Activated naive CD4-positive, alpha-beta T cell (primary cell): ENCODE measurements at places on chromosomes 5 and 9.

DNA sequence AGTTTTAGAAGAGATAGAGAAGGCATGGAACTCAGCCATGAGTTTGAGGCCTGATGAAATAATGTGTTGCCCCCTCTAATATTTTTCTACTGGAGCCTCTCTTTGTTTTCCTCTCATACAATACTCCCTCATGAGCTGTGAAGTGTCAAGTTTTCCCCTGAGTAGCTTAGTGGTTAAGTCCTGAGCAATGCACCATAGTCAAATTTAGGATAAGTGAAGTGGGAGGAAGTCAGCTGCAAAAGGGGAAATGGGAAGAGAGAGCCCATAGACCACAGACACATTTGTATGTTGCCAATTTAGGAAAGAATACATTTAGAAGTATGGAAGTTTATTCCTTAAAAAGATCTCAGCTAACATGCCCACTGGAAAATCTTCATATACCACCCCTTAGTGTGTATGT, 171.5 kb upstream of the NREP start:
- no peak for DNase-seq

DNA sequence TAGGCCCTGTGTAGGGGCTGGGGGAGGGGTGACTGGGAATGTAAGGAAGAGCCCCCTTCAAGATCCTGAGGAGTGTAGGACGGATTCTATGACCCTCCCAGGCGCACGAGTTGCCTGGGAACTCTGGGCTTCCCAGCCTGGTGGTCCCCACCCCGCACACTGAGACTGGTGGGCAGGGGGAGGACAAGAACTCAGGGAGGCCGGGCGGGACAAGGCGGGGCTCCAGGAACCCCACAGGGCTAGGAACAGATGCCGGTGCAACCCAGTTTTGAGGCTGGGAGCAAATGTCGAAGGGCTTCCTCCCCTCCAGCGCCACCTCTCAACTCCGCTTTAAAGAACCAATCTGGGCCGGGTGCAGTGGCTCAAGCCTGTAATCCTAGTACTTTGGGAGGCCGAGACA, 1.3 kb upstream of the VDAC1 start:
- DNase-seq: no peak

GRCh38 chr5:101942321-101942882, 353.7 kb downstream of the SLCO4C1 start:
- no peak for DNase-seq

DNA sequence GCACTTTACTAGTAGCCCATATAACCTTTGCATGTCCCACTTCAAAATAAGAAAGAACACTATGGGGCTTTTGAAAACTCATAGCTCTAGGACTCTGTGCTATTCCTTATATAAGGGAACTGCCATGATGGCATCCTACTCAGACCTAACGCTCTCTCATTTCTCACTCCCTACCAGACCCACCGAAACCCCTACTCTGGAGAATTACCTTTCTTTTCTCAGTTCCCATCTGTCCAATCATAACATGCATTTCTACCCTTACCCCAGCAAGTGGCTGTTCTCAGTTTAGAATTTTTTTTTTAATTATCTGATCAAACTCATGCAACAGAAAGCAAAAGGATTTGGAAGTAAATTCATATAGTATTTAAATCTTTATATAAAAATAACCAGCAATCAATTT, 27.3 kb downstream of the CARNMT1 start:
- no peak for DNase-seq

DNA sequence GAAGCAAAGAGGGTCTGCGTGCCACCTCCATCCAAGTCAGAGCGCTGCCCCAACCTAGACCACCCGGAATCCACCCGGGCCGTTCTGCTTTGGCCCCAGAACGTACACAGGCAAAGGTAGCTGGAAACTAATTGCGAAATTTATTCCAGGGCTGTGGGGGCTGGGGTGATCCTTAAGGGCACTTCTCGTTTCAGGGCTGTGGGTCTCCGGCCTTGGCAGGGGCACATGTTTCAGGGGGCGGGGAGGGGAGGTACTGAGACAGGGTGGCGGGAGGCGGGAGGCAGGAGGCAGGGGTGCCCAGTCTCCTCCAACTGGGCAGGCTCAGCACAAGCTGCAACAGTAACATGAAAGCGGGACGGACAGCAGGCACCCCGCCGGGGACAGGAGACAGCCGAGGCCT, 26.1 kb downstream of the NR5A1 start:
- no peak for DNase-seq

DNA sequence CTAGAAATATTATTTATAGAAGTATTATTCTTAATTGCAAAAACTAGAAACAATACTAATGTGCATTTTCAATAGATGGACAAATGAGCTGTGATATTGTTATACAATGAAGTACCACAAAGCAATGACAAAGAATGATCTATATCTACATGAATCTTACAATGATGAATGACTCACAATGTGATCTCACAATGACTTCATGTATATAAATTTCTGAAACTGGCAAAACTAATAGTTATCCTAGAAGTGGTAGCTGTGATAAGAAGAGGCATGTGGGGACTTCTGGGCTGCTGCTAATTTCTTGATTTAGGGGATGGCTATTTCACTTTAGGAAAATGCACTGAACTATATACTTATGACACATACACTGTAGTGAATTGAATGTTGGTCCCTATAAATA, 396.0 kb upstream of the ZNF608 start:
- DNase-seq: no peak

DNA sequence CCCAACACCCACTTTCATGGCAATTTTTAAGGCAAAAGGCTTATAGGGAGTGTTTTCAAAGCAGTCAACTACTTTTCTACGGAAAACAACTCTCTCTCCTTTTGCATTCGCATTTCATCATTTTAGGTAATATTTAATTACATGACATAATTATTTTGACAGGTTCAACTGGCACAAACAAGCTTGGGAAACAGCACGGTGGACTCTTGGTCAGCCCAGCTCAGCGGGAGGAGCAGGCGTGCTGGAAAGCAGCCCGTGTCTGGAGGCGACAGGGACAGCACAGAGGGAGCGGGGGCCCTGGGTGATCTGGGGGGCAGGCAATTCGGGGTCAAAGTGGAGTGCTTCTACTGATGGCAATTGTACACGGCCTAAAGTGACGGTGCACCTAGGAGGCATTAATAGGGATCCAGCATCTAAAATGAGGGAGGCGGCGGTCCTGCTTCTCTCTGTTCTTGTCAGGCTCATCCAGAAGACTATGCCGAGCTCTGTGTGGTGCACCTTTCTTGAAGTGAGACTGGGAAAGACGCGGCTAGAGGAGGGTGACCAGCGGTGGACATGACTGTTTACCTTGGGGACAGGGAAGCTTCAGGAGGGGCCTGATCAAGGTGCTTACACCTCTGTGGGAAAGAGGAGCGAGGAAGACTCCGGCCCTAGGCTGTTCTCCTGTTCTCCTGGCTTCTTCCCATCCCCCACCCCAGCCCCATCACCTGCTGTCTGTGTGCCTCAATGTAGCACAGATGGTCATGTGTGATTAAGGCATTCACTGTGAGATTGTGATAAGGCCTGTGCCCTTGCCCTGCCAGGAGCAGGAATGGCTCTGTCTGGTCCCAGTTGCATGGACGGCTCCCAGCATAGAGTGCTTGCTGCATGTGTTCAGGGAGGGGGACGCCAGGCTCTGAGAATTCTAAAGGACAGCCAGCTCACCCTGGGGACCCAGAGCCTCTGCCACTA, 3.4 kb downstream of the MYMK start:
- DNase-seq: no peak

DNA sequence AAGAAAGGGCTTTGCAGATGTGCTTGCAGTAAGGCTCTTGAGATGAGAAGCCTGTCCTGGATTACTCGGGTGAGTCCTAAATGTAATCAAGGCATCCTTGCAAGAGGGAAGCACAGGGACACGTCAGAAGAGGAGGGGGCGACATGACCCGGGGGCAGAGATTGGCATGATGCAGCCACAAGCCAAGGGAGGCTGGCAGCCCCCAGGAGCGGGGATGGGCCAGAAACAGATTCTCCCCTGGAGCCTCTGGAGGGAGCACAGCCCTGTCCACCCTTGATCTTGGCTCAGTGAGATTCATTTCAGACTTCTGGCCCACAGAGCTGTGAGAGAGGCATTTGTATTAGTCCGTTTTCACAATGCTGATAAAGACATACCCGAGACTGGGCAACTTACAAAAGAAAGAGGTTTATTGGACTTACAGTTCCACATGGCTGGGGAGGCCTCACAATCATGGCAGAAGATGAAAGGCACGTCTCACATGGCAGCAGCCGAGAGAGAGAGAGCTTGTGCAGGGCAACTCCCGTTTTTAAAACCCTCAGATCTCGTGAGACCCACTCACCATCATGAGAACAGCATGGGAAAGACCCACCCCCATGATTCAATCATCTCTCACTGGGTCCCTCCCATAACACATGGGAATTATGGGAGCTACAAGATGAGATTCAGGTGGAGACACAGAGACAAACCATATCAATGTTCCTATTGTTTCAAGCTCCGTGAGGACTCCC, 76.1 kb downstream of the ADAMTS2 start:
- no peak for DNase-seq

DNA sequence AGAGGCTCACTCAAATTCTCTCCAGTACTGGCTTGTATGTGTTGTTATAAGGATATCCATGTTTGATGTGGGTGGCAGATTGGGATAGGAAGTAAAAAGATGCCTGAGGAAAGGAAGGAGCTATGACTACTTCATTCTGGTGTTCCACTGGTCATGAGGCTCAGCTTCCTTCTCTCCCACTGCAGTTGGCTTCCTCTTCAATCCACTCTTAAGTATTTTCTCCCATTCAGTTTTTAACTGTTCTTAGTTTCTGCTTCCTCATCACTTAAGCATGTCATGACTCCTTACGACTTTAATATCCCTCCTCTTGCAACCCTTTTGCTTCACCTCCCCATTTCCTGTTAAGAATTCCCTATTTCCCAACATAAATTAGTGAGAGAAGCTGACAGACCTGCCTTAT, 81.1 kb downstream of the PJA2 start:
- no peak for DNase-seq

GRCh38 chr5:92980491-92980890, 600.5 kb downstream of the NR2F1-AS1 start:
- DNase-seq: no peak

DNA sequence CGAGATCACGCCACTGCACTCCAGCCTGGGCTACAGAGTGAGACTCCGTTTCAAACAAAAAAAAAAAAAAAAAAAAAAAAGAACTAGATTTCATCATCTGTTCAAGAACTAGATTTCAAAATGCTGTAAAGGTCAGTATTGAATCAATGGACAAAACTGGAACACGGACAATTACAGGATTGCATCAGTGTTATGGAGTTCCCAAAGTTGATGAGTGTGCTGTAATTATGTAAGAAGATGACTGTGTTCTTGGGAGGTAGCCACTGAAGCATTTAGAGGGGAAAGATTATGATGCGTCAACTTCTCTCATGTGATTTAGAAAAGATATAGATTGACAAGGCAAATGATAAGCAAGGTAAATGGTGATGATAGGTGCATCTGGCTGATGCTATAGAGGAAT, 6.5 kb downstream of the FAM240B start:
- DNase-seq: no peak

- no peak for DNase-seq
Observed at GRCh38 chr5:75265731-75266130, 29.1 kb upstream of the ANKRD31 start.

GRCh38 chr9:450057-450456, 235.4 kb downstream of the DOCK8 start:
- DNase-seq: no peak

- DNase-seq: no peak
Observed at GRCh38 chr5:166671811-166672210, 1619.6 kb upstream of the WWC1 start.

GRCh38 chr5:35083150-35083549, 35.4 kb upstream of the AGXT2 start:
- DNase-seq: no peak

DNA sequence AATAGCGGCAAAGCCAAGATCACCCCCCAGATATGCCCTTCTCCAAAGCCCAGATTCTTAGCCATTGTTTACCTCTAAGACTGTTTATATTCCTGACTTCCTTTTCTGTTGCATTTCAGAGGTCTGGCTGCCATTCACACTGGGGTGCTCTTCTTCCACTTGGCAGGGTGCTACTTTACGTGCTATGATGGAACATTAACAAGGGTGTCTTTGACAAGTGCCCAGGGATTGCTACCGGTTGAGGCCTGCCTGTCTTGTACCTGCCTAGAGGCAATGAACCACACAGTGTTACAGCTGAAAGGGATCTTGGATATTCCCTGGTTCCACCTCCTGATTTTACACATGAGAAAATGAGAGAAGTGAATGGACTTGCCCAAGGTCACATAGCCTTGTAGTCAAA, 352.1 kb upstream of the KIF2A start:
- DNase-seq: no peak

DNA sequence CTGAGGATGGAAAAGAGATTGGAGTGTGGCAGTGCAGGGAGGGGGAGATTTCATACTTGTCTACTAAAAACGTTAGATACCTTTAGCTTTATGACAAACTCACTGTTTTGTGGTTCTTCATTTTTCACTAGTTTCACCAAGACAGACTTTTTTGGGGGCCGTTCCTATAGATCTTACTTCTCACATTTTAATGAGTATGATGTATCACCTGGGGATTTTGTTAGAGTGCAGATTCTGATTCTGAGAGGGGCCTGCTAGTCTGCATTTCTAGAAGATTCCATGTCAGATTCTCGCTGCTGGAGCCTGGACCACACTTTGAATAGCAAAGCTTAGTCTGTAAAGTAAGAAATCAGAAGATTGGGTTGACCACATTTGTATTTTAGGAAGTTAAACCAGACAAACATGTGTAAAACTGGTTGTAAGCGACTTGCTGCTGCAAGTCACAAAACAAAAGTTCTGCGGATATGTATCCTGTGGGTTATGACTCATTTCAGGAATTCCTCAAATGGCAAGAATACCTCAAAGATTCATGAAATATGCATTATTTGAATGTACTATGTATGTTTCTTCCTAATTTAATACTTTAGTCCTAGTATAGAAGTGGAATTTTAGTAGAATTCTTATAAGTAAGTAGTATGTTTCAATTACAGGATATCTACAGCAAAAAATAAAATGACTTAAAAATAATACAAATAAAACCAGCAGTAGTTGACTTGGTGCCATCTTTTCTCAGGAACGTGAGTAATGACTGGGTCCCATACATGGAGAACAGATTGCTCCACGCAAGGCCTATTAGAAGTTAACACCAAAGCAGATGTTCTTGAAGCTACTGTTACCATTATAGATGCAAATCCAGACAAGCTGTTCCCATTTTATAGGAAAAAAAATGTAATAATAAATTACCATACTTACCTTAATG, 27.8 kb downstream of the NFIL3 start:
- no peak for DNase-seq

- no peak for DNase-seq
Observed at GRCh38 chr9:12774861-12775678, at the start of gene LURAP1L. Gene LURAP1L, plus strand, starts transcription at chr9:12775020. Its CDS starts 696 bp downstream, at chr9:12775716.

- no peak for DNase-seq
Observed at GRCh38 chr5:135944967-135945560, 9.7 kb downstream of the LECT2 start.

- no peak for DNase-seq
Observed at GRCh38 chr5:40554813-40555212, 124.9 kb upstream of the PTGER4 start.

DNA sequence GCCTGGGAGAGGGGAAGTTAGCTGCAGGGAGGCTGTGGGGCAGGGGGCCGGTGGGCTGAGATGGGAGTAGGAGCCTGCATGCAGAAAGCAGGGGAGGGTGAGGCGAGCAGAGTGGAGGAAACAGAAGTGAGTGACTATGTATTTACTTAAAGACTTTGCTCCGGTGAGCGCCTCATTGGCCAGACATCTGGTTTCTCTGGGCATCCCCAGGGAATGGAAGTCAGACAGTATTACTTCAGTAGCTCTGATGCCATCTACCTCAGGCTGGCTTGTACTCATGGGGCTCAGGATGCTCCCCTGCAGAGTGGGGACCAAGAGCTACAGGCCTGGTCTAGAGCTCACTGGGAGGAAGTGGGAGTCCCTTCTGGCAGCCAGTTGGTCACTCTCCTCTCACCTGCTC, 78.2 kb upstream of the ARAP3 start:
- DNase-seq: no peak
